ENCODE measurements at places on chromosomes 2 and 18.

GRCh38 chr2:40287195-40287594 is 164.7 kb downstream of the SLC8A1 start:
- no peak for DNase-seq

DNA sequence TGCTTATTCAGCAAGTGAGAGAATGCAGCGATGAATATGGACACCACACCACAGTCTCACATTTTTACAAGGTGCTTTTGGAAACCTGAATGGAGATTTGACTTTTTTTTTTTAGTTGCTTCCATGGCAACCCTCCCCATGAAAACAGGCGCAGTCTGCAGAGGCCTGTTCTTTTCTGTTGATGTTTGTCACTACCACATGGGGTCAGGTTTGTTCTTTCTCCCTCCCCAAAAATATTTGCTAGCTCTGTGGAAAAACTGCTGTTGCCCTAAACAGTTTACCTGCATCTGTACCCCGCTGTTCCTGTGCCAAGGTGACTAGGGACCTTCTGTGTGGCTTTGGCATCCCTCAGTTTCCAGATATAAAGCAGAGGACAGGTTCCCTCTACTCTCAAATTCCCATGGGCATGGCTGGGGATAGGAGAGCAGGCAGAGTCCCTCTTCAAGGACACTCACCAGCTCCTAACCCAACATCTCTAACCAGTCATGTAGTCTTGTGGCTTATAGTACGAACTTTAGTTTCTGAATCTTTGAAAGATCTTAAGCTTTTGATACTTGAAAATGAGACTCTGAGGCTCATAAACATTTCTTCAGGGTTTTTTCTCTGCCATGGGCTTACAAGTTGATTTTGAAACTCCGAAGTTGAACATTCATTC is 14.7 kb upstream of the MAPRE2 start:
- DNase-seq, result peak; percentile 9

GRCh38 chr2:158269143-158269542 is 167.5 kb downstream of the UPP2 start:
- DNase-seq, result no peak

DNA sequence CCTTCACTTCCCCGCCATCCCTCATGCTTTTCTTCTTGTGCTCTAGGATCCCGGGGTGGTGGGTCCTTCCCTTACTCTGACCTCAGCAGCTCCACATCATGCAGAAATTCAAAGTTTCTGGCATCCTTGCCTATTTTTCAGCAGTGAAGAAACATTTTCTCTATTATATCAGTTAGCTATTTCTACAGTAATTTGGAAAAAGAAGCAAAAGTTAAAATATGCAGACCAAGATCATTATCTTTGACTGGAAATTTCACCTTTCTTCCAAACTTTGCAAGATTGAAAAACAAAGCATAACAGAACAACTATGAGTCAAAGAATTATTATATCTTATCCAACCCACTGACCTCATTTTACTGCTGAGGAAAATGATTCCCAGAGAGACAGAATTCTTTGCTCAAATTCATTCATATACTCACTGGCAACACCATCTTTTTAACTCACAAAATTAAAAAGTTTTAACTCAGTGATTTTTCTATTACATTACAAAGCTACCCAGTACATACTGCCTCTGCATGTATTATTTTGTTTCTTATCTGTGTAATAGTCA is 40.5 kb downstream of the ANTXR1 start:
- no peak for DNase-seq

DNA sequence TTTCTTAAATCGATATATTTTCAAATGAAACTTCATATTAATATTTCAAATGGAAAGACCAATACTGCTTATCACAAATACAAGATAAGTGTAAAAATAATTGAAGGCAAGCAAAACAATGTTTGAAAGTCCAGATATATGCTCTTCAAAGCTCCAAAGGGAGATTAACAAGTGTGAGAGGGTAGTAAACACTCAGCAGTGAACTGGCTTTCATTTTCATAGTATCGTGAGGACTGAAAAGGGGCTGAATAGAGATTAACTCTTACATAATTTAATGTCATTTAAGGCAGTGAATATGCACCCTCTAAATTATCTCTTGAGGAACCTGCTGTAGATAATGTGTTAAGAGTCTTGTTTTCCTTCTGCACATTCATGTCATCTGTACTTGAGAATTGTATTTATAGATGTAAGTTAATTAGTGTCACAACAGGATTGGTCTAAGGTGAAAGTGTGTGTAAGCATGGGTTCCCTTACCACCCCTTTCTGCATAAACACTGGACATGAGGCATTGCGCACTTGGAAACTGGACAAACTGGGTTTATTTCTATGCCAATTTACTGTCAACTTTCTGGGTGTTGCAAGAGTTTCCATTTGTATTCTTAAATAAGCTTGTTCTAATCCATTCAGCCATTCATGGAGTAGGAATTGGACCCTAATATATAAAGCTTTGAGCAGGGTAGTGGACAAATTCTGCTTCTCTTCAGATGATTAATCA is 76.7 kb upstream of the SESTD1 start:
- no peak for DNase-seq

DNA sequence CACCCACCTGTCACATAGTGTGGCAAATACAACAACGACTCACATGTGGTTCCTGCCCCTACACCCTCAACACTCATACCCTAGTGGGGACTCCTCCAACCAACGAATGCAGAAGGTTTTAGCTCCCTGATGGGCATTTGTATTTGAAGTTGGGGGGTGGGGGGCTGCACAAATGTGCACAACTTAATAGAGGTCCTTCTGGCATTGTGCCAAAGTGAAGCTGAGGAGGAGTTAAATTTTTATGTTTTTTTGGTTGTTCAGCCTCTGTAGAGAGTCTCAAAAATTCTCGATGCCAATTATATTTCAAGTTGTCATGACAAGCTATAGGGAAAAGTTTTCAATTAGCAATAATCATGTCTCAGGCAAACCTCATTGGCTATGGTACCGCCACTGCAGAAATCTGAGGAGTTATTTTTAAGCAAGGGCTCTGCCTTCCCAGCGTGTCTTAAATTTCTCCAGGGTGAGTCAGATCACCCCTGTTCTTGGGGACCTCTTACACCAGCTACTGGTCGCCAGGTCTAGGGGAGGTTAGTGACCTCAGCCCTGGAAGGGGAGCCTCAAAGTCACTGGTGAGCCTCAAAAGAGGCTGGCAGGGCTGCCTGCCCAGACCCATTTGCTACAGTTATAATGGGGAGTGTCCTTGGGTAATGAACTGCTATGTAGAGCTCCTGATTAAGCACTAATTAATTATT is 102.7 kb upstream of the TAF1B start:
- no peak for DNase-seq

DNA sequence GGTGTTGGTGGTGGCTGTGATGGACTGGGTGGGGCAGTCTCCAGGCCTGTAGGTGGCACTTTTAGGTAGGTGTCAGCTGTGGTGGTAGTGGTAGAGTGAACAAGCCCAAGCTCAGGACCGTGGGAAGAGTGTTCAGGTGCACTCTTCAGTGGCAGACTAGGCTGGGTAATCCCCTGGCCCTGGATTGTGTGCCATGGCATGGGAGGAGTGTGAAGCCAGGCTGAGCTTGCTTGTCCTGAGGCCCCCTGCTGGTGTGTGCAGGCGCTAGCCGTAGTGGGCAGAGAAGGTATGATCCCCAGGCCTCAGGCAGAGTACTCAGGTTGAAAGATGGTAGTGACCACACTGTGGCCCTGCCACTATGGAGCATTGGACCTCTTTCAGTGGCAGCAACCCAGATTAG is 850.3 kb downstream of the DSC3 start:
- DNase-seq, result no peak

- no peak for DNase-seq
Observed at GRCh38 chr2:241617431-241618154, 19.4 kb downstream of the THAP4 start.

DNA sequence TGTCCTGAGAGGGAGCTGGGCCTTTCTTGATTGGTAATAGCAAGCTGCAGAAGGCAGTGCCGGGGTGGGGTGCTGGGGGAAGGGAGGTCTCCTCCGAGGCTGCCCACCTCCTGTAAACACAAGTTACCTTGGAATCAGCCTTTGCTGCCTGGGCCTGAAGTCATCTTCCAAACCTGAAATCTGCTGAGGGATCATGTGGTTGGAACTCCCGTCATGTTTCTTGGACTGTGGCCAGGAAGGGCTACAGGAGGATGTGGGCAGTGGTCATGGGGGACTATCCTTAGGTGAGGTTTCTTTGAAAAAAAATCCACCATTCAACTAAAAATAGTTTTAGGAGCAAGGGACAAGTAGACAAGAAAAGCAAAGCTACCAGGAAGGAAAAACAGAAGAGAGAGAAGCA is 74.2 kb downstream of the CDK15 start:
- no peak for DNase-seq

- no peak for DNase-seq
Observed at GRCh38 chr2:109064660-109065390, 64.2 kb upstream of the SH3RF3 start.

DNA sequence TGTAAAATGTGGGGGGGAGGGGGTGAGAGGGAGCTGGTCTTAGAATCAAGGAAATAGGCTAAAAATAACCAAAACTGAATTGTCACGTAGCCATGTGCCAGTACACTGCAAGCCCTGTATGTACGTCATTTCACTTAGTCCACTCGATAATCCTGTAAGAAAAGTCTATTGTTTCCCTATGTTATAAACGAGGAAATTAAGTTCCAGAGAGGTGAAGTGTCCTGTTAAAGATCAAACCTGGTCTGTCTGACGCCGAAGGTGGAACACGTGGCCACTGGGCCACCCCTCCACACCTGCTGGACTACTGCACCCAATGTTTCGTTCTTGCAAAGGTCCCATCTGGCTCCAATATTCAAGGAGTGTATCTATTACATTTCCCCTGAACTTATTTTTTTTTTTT is 29.6 kb downstream of the TFCP2L1 start:
- DNase-seq, result no peak

DNA sequence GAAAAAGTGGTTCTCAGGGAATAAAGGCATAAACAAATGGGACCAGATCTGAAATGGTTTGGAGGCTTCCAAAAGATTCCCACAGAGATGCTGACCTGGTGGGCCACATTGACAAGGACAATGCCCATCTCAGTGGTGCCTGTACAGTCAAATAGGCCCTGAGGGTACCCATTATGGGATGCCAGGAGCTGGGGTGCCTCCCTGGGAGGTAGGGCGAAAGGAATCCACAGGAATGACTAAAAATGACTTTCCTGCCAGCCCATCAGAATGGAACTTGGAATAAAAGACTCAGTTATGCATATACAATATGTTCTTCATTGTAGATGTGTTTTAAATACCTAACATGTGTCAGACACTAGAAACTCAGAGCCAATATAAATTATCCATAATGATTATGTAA is 248.5 kb downstream of the RNF144A start:
- DNase-seq, result no peak

- no peak for DNase-seq
Observed at GRCh38 chr2:20525041-20526035, 78.5 kb downstream of the RHOB start.

DNA sequence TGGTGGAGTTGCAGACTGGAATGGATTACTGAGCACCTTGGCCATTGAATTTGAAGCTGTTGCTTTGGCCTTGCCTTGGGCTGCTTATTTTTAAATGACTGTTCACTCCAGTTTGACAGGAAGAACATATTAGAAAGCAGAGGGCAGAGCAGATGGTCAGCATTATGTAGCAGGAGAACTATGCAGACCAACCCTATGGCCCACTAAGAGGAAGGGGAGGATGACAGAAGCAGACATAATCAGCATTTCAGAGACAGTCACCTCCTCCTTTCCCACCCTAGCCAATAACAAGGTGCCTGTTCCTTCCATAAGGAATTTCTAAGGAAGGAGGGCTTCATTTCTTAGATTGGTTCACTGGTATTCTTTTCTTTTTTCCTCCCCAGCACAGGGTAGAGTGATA is 2.4 kb downstream of the CHRNA1 start:
- no peak for DNase-seq

GRCh38 chr2:49210191-49210590 is 55.9 kb upstream of the FSHR start:
- no peak for DNase-seq

DNA sequence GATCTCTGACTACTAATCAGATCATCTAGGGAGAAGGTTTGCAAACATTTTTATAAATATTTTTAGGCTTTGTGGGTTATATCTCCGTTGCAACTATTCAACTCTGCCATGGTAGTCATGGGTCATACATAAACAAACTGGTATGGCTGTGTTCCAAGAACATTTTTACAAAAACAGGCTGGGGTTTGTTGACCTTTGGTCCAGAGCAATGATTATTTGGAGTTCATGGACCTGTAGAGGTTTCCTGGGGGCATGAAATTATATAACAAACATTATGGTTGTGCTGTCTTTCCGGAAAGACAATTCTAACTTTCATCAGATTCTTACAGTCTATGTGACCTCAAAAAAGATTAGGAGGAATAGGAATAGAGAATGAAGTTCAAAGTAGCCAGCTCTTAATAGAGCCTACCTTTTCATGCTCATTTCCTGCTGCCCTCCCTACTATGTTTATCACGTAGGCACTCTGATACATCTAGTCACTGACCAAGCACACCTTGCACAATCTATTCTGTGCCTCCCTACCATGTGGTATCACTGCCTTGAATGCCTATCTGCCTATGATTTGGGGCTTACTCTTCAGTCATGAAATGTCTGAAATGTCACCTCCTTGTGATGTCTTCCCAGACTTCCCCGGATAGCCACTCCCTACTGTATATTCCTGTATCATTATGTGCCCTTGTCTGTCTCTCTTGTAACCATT is 102.4 kb upstream of the SCN1A start:
- DNase-seq, result no peak

DNA sequence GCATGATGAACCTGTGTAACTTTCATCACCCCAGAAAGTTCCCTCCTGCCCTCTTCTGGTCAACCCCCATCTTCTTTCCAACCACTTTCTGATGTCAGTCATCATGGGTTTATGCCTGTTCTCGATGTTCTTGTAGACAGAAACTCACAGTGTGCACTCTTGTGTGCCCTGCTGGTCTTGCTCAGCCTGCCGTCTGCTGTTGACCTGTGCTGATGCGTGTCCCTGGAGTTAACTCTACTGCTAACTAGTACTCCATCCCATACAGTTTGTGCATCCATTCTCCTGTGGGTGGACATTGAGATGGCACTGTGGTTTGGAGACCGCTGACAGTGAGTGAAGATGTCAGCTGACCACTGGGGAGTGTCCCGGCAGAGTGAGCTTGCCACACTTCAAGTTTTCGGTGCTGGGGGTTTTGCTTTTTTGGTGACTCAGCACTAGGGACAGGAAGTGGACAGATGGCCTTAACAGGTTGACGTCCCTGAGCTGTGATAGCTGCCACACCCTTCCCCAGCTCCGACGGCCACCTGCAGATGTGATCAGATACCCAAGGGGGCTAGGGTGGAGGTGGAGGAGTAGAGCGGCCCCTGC is 14.8 kb downstream of the KLHL29 start:
- DNase-seq, result no peak

DNA sequence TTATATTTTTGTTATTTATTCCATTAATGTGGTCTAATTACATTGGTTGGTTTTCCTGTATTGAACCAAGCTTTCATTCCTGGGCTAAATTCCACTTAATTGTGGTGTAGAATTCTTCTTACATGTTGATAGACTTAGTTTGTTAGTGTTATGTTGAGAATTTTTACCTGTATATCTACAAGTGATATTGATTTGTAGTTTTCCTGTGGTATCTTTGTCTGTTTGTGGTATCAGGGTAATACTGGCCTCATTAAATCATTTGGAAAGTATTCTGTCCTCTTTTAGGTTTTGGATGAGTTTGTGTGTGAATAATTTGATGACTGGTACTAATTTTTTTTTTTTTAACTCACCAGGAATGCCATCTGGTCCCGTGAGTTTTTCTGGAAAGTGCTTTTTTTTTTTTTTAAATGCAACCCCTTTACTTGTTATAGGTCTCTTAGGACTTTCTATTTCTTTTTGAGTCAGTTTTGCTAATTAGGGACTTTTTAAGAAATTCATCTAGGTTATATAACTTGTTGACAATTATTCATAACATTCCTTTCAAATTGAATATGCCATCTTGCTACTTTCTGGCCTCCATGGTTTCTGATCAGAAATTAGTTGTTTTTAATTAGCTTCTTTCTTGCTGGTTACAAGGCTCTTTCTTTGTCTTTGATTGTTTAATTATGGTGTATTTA is 232.8 kb downstream of the CCDC85A start:
- no peak for DNase-seq
